ENCODE measurements at places on chromosomes 3 and 15.

DNA sequence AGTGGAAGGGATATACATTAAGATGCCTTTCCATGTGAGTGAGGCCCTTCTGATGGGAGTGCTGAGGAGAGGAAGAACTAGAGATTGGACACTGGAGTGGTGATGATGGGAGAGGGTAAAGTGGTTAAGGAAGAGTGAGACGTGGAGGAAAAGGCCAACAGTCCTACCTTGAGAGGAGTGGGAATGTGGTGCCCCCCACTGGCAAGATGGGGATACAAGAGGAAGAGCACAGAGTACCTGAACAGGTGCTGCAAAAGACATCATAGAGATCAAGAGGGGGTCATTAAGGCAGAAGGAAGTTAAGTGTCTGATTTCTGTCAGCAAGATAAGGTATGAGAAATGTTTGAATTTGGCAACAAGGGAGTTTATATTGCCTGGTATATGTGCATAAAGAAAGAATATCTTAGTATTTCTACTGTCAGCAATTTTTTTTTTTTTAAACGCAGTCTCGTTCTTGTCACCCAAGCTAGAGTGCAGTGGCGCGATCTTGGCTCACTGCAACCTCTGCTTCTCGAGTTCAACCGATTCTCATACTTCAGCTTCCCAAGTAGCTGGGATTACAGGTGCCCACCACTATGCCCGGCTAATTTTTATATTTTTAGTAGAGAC is 34.0 kb downstream of the ARIH2 start:
- DNase-seq = no peak

- peak; percentile 76 for DNase-seq
Observed at GRCh38 chr3:146326875-146327543, 76.1 kb upstream of the PLSCR4 start.

- peak; percentile 91 for DNase-seq
Observed at GRCh38 chr15:89243691-89244573, at the start of gene FANCI. Gene FANCI, plus strand, starts transcription at chr15:89243979. Its CDS starts 3,669 bp downstream, at chr15:89247648.

DNA sequence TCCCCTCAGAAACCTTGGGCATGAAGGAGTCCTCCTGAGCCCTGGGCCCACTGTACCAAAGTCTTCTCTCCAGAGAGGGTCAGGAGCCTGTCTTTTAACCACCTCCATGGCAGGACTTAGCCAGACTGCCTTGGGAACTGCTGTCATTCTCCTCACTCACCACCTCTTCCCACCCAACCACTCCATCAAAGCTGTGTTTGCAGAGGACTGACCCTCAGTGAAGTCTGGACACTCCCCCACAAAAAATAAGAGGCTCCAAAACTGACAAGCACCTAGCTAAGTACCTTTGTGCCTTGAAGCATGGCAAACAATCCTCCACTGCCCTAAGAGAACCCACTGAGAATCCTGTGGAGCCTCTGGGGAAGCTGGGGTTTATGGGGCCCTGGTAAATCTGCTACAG is 2.3 kb upstream of the SCAP start:
- DNase-seq = no peak

- DNase-seq = no peak
Observed at GRCh38 chr3:122577409-122578031, at the start of gene PARP15. Gene PARP15, plus strand, starts transcription at chr3:122577650. Its CDS starts 18 bp downstream, at chr3:122577668.

DNA sequence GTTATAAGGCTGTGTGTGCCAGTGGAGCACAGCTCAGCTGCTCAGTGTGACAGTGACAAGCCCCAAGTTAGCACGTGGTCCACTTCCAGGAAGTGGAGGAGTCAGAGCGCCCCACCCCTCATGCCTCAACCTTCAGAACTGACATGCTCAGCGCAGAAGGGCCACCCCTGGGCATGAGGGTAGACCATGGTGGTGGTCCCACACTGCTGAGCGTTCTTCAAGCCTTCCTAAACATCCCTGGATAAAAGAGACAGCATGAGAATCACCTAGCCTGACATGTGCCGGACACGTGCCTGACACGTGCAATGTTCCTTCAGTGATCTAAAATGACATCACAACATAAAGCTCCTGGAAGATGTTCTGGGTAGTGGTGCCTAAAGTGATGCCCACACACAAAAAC is 16.8 kb downstream of the ATP10A start:
- DNase-seq = no peak

- peak; percentile 47 for DNase-seq
Observed at GRCh38 chr3:194285850-194286197, 65.3 kb downstream of the CPN2 start.

GRCh38 chr3:13229273-13229949 is 156.2 kb upstream of the IQSEC1 start:
- DNase-seq = no peak

- DNase-seq = no peak
Observed at GRCh38 chr3:192863091-192863420, 54.6 kb downstream of the MB21D2 start.

- DNase-seq = peak; percentile 5
Observed at GRCh38 chr3:128348805-128349531, 117.7 kb downstream of the DNAJB8 start.

DNA sequence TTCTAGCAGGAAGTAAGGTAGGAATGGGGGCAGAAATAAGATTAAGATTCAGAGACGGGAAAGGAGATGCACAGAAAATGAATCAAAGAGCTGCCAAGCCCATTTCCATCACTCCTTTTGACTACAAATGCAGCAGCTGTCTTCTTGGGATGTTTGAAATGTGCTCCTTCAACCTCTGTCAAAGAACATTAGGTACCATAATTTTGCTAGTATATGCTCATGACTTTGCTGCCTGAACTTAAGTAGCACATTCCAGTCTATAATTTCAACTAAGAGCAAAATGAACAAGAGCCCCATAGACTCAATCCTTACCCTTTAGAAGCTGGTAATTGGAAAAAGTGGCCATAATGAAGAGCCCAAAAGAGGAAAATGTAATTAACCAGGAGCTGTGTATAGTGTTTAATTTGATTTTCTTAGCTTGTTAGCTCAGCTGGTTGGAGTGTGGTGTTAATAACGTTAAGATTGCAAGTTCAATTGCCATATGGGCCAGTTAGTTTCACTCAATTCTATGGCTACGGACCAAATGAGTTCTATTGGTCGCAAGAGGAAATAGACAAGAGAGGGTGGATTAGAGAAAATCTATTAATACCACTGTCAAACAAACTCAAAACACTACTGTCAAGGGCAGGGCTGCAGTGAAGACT is 349.9 kb downstream of the ZBBX start:
- no peak for DNase-seq

DNA sequence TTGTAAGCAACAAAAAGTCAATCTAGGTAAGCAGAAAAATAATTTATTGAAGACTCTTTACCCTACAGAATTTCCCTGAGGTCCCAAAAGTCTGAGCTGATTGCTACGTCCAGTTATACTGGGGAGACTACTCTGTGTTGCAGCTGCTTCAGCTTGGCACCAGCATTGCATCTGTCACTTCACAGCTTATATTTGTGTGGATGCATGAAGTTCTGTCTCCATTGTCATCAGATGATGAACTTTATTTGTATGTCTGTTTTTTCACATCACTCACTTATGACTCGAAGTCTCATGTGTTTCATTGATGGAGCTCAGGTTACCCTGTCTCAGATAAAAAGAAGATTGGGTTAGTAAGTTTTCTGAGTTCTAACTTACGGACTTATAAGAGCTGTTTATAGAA is 75.3 kb upstream of the LRRFIP2 start:
- no peak for DNase-seq

GRCh38 chr15:26950001-26950400 is 21.0 kb upstream of the GABRG3 start:
- DNase-seq = no peak

DNA sequence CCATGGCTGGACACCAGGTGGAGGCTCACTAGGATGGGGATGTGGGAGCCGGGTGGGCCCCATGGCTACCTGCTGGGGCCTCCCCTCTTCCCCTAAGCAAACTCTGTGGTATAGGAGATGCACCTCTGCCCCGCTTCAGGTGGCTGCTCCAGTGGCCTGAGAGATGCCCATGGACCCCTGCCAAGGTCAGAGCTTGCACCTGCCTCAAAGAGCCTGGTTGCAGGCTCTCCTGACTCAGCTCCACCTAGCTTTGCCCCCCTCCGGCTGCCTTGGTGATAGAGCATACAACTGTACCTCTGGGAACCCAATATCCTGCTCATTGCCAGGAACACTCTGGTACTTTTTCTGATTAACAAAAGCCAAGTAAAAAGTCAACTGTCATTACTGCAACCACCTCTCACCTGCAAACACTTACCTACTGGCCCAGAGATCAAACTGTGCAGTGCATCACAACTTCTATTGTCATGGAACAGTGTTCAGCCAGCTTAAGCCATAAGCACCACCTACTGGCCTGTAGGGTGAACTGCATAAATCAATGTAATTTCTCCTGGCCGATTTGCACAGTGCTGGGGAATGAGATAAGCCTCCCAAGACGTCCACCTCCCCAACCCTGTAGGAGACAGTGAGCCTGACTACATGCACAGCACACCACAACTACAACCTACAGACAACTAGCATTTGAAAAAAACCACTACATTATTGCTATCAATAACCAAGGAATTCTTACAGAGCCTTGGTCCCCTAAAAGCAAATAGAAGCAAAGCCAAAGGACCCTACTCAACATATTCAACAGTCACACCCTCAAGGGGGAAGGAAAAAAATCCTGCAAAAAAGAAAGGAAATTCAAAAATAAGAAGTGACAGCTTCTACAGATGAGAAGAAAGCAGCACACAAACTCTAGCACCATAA is 352.4 kb upstream of the ARHGEF26 start:
- peak; percentile 66 for DNase-seq

GRCh38 chr3:55911266-55911665 is 424.2 kb upstream of the WNT5A start:
- no peak for DNase-seq

DNA sequence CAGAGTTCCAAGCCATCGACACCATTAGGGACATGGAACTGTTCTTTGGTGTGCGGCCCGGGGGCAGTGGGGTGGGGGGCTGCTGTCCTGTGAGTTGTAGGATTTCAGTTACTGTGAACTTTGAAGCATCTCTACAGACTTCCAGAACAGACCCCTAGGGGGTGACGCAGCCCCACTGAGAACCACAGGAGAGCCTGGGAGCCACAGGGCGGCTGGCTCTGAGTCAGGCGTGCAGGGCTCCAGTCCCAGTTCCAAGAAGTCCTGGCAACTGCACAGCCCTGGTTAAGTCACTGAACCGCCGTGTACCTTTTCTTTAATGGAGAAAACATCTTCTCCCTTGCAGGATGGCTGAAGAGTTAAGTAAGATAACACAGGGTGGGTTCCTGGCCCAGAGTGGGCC is 23.5 kb upstream of the LRTM1 start:
- DNase-seq = peak; percentile 93

DNA sequence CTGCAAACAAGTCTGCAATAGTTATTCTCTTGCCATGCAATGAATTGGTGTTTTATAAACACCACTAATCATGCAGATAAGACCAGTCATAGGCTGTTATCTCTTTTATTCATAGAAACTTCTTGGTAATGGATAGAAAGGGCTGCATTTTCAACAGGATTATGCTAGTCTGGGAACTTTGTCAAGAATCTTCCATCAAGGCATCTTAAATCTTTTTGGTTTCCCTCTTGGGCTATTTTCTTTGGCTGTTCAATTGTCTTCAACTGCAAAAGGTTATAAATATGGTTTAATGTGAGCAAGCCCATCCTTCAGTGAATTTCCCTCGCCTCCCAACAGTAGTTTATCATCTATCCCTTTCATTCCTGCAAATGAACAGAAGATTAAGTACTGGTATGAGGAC is 59.0 kb upstream of the MINAR1 start:
- peak; percentile 4 for DNase-seq

DNA sequence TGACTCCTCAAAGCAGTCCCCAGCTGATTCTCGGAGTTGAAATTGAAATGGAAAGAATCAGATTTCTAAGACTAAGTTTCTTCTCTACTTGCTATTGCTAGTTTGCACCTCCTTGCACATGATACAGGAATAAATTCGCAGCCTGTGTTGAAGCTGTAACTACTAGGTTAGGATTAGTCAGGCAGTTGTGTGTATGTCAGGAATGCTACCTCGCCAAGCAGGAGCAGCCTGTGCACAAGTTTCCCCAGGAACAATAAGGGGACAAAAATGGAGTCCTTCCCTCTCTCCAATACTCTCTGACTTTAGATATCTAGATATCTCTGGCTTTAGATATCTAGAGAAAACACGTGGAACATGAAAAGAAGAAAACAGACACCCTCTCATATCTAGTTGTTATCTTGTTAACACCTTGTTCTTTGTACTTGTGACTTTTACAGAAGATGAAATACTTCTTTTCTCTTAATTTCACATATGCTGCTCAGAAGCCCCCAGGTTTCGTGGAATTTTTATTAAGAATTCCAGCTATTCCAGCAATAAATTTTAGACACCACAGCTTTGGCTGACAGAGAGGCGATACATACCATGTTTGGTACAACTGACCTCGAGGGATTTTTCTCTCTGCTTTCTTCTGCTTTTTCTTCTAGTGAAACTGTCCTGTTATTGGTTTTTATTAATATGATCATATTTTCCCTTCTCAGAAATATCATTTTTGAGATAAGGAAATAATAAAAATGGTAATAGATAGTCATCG is 56.1 kb upstream of the CMSS1 start:
- no peak for DNase-seq

- DNase-seq = no peak
Observed at GRCh38 chr3:60890226-60890625, 361.0 kb downstream of the FHIT start.

GRCh38 chr15:67641453-67641852 is 99.0 kb downstream of the MAP2K5 start:
- no peak for DNase-seq

- DNase-seq = no peak
Observed at GRCh38 chr3:47355010-47355409, 25.8 kb upstream of the PTPN23 start.

DNA sequence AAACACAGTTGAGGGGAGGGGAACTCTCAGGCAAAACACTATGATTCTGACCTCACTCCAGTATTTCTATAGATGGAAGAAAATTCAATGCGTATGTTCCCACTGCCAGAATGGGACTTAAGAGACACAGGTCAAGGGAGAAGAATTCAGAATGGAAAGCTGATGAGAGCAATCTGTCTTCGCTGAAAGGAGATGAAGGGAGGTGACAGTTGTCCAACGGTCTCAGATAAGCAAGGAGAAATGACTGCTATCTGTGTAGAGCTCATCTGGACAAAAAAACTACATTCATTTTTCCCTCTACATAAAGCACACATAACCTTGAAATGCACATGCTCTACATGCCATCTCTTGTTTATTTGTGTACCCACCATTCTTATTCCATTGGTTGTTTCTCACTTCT is 405.1 kb downstream of the LSAMP start:
- DNase-seq = no peak

- DNase-seq = peak; percentile 25
Observed at GRCh38 chr15:75091814-75092213, 68.4 kb downstream of the PPCDC start.

DNA sequence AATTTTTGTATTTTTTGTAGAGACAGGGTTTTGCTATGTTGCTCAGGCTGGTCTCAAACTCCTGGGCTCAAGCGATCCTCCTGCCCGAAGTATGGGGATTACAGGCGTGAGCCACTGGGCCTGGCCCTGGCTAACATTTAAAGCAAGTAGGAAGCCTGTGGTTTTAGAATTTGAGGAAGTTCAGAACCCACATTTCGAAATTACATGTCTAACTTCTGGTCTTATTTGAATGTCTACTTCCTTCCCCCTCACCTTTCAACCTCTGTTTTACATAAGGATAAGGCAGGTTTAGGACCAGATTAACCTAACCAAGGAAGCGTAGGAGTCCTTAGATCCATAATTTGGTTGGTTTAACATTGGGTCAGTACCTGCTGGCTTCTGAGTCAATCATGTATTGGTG is 120.5 kb upstream of the PROK2 start:
- no peak for DNase-seq

GRCh38 chr15:69787791-69788190 is 309.9 kb downstream of the TLE3 start:
- no peak for DNase-seq
